ENCODE measurements at places on chromosomes 2 and 18. TPM values are rescaled to one million over a fixed set of nuclear protein-coding genes. Genes with fewer than 3 reads are reported as not detected.

DNAJC5G gene
- 1.5 TPM for total RNA-seq

GRCh38 chr2:168948621-168949212 is 47.6 kb downstream of the G6PC2 start:
- no peak for DNase-seq

DNA sequence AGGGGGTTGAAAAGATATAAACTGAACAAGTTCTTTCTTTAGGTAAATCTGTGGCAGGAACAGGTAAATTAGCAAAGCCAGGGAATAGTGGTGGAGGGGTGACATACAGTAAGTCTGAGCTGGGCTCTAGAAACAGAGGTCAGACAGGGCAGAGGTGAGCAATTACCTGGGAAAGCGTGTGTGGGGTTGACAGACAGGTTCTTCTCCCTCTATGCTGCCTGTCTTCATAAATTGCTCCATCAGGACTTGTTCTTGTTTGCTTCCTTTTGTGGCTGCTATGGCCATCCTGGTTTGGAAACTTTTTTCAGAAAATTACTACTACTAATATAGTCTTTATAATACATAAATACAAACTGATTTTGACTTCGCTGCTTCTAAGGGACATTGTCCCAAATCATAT is 3.4 kb upstream of the ANKRD12 start:
- no peak for DNase-seq

SETBP1 gene
- 32.8 TPM for total RNA-seq

DNA sequence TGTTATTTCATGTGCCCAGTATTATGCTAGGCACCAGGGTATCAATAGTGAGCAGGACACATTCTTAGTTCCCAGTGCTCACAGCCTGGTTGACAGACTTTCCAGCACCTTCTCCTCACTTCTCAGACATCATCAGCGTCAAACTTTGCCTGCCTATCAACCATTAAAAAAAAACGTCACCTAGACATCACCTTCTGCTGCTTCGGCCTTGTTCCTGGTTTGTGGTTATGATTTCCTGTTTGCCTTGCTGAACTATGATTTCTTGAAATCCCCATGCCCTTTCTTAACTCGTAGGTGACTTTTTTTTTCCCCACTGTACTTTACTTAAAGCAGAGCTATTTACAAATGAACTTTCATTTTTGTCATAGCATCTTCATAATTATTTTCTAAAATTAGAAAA is 60.4 kb upstream of the NABP1 start:
- DNase-seq = no peak

All from uterus (tissue), 4 donors.